ENCODE measurements at places on chromosomes 1 and 21. TPM values are rescaled to one million over a fixed set of nuclear protein-coding genes. Genes with fewer than 3 reads are reported as not detected.

DNA sequence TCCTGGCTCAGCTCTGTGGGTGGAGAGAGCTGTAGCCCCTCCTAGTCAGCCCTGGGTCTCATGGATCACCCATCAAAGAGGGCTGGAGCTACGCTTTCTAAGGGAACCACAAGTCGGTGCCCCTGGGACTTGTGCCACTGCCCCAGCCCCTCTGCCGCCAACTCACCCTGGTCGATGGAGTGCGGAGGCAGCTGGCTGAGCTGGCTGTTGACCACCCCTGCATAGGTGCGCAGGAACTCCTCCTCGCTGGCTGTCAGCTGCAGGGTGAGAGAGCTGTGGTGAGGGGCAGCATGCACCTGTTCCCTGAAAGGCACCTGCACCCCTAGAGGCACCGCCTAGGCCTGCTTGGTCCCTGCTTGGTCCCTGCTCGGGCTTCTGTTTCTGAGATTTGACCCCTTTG, 39.0 kb downstream of the CTNNBIP1 start:
- H3K27ac ChIP-seq: no peak overlapping the region
- no peaks in the 10 kb centered on the region for H3K27me3 ChIP-seq
- no peak overlapping the region for H3K4me3 ChIP-seq
- H3K36me3 ChIP-seq: peaks cover 2% of the 10 kb centered on the region
- peaks cover 2% of the 10 kb centered on the region for H3K4me1 ChIP-seq
- DNase-seq: no peak

DNA sequence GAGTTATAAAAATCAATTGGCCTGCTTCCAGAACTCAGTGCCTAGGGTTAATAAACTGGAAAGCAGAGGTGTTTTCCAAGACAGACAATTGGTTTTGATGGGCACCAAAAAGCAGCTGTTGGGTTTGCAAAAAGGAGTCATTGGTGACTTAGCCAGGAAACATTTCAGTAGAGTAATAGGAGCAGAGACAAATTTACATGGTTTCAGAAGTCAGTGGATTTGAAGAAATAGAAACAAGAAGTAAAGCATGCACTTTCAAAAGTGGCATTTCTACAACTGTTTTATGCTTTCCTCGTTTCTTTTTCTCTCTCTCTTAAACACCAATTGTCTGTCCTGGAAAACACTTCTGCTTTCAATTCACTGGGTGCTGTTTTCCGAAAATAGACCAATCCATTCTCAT, 87.8 kb downstream of the GLUL start:
- H3K4me1 ChIP-seq: no peaks in the 10 kb centered on the region
- H3K27ac ChIP-seq: no peak overlapping the region
- no peak overlapping the region for H3K4me3 ChIP-seq

- no peak for DNase-seq
- no peak overlapping the region for H3K4me3 ChIP-seq
- no peak overlapping the region for H3K27ac ChIP-seq
- peaks cover 16% of the 10 kb centered on the region for H3K36me3 ChIP-seq
These were observed 2.7 kb upstream of the HMGN2 start for GRCh38 chr1:26469558-26469957.

DNA sequence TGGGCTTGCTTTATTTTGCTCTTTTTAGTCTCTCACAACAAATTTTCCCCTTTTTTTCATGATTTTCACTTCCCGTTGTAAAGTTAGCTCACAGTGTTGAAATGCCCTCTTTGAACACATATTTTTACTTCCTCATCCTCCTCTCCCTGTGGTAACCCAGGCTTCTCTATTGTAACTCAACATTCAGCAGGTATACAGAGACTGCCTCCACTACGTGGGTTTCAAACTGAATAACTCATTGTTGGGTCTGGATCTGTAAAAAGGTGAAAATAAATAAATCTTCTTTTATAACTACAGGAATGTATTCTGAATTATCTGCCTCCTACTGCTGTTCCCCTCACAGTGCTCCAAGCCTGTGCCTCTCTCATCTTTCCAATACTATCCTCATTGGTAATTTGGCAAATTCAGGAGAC, 166.4 kb downstream of the RUNX1 start:
- H3K27me3 ChIP-seq: no peaks in the 10 kb centered on the region
- DNase-seq: no peak
- peak overlapping the region; percentile 92 for H3K27ac ChIP-seq
- H3K36me3 ChIP-seq: peaks cover 6% of the 10 kb centered on the region

GRCh38 chr1:209756615-209757445, 977 bp downstream of the TRAF3IP3 start:
- no peaks in the 10 kb centered on the region for H3K36me3 ChIP-seq
- DNase-seq: no peak
- H3K27ac ChIP-seq: no peak overlapping the region

- H3K4me1 ChIP-seq: no peaks in the 10 kb centered on the region
- no peaks in the 10 kb centered on the region for H3K36me3 ChIP-seq
- H3K4me3 ChIP-seq: no peak overlapping the region
- DNase-seq: no peak
- no peak overlapping the region for H3K27ac ChIP-seq
These were observed 95.6 kb upstream of the SNX7 start for GRCh38 chr1:98565951-98566350.

DNA sequence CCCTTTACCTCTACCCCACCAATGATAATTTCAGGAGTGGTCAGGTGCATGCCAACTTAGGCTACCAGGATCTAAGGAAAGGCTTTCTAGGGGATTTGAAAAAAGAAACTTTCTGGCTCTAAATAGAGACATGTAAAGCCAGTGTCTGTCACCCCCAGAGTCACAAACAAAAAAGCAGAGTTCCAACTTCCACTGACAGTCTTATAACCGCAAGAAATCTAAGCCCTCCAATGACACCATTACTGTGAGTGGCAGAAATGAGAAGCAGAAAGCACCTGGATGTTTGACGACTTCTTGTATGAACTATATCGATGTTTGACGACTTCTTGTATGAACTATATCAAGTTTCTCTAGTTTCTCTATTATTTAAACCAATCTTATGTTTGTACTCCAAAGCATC, 6.0 kb downstream of the DENND1B start:
- no peak overlapping the region for H3K4me3 ChIP-seq
- peaks cover 2% of the 10 kb centered on the region for H3K4me1 ChIP-seq
- H3K36me3 ChIP-seq: no peaks in the 10 kb centered on the region

DNA sequence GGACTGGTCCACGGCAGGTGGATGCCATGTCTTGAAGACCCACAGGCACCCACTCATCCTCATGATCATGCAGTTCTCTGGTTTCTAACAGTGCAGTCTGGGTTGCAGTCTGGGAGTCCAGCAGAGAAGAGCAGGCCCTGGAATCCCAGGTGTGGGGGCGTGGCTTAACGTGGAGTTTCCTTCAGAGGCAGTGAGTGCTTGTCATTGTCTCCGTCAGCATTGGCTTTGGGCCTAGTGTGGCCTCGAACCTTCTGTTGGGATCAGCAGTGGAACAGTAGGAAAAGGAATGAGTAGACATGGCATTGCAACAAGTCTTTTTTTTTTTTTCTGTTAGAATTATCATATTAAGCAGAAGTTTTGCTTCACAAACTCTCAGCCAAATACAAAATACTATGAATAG, 12.8 kb downstream of the LGALS8 start:
- H3K27ac ChIP-seq: no peak overlapping the region
- no peaks in the 10 kb centered on the region for H3K27me3 ChIP-seq
- no peak for DNase-seq
- H3K36me3 ChIP-seq: peaks cover 4% of the 10 kb centered on the region

DNA sequence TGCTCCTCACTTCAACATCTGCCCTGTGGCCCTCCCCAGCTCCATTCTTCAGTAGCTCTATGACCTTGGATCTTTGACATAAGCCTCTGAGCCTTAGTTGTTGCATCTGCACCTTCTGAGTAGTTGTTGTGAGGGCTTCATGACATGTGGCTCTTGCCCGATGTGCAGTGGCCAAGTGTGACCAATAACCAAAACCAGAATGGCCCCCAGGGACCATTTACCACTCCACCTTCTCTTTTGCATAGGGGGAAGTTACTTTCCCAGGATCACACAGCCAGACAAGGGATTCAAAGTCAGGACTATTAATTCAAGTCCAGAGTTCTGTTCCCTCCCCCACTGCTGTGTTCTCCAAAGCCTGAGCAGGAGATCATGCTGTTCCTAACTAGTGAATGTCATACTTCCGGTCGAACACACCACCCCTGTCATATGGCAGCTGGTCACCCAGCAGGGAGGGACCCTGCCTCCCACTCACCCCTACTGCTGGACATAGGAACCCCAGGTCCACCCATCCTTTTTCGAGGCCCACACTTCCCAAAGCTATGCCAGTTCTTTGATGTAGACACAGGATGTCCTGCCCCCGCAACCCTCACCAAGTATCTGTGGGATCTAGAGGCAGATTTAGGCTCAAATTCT, 4.0 kb downstream of the FGR start:
- DNase-seq: no peak
- no peaks in the 10 kb centered on the region for H3K36me3 ChIP-seq
- H3K4me1 ChIP-seq: no peaks in the 10 kb centered on the region
- H3K27me3 ChIP-seq: peaks cover 32% of the 10 kb centered on the region

DNA sequence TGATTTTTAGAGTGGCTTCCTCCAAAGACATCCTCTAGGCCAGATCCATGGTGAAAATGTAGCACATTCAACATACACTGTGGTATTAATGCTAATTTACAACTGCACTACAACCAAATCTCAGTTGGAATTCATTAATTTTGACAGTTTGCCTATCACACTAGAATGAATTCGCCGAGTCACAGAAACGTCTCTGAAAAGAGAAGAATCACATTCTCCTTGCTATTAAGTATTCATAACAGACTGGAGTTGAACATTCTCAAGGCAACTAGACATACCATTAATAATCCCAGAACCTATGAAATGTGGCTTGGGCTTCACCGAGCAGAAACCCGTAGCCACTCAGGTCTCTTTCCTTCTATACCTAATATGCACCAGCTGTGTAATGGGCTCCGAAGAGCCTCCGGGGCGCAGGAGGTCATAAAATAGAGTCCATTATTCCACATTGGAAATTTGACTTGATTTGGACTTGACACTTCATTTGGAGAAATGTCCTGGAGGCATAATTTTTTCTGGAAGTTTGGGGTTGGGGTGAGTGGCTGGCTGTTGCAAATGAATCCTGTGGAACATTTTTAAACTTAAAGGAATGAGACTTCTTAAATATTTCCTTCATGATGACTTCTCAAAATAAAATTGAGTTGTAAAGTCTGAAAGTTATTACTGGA, 117.1 kb downstream of the DSCAM start:
- H3K27me3 ChIP-seq: no peaks in the 10 kb centered on the region
- no peak overlapping the region for H3K4me3 ChIP-seq
- H3K36me3 ChIP-seq: no peaks in the 10 kb centered on the region
- H3K4me1 ChIP-seq: no peaks in the 10 kb centered on the region
- no peak for DNase-seq

DNA sequence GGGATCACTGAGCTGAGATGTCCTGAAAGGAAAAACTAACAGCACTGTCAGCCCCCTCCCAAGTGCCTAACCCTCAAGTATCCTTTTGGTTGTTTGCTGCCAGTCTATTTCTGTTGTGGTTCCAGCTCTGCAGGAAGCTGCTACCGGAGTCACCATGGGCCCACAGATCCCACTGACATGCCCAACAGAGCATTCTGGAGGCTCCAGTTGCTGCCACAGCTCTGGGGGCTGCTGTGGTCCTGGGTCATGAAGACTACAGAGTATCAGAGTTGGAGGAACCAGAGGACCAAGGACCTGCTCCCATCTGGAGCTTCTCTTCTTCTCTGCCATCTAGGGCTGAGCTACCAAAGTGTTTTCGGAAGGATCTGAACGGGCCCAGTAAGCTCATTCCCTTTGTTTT, 910 bp downstream of the LCE3A start:
- no peaks in the 10 kb centered on the region for H3K36me3 ChIP-seq
- DNase-seq: no peak
- no peaks in the 10 kb centered on the region for H3K27me3 ChIP-seq
- H3K27ac ChIP-seq: no peak overlapping the region

GRCh38 chr1:115705085-115705951, 63.2 kb downstream of the CASQ2 start:
- no peak overlapping the region for H3K27ac ChIP-seq
- H3K27me3 ChIP-seq: peaks cover 11% of the 10 kb centered on the region
- DNase-seq: no peak
- H3K4me1 ChIP-seq: no peaks in the 10 kb centered on the region

- DNase-seq: peak; percentile 51
- no peaks in the 10 kb centered on the region for H3K27me3 ChIP-seq
- H3K4me3 ChIP-seq: no peak overlapping the region
These were observed 23.6 kb upstream of the APOBEC4 start for GRCh38 chr1:183676586-183677189.

GRCh38 chr1:192858456-192858855, 49.6 kb downstream of the RGS2 start:
- no peak overlapping the region for H3K4me3 ChIP-seq
- H3K27me3 ChIP-seq: no peaks in the 10 kb centered on the region
- no peak for DNase-seq
- no peaks in the 10 kb centered on the region for H3K4me1 ChIP-seq
- no peak overlapping the region for H3K27ac ChIP-seq

DNA sequence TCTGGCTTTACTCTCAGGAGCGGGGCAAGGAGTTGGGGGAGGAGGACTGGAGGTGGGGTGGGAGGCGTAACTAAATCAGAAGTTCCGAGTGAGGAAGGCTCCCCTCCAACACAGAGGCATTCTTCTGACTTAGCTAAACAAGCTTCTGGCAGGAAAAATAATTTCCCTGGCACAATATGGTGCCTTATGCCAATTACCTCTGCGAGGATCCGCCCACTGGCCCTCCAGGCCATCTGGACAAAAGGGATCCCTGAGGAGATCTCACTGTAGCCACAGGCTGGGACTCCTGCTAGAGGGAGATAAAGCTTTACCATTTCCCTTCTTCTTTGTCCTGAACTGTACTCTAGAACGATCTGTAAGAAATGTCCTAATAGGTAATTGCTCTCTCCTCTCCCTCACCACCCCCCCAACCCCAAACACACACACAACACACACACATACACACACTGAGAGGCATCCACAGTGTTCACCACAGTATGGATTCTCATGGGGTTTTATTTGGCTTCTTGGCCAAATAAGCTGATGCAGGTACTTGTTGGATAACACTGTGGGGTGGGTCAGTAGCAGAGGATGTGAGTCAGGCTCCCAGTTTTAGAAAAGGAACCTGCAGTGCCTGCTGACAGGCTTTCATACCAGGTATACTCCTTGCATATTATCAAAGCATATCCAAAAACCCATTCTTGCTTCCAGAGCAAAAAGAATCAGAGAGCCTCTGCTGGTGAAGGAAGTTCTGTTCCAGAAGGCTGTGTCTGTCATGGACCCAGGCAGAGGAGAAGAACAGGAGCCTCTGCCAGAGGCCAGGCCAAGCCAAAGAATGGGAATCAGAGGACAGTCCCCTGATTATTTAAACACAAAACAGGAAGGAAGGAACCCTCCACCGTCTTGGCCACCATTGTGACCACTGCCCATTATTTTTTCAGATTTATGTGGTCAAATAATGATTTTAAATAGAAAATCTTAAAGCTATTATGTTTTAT, 169.1 kb downstream of the C1orf21 start:
- no peaks in the 10 kb centered on the region for H3K36me3 ChIP-seq
- no peak overlapping the region for H3K4me3 ChIP-seq
- H3K27me3 ChIP-seq: no peaks in the 10 kb centered on the region
- DNase-seq: no peak

- H3K4me3 ChIP-seq: no peak overlapping the region
- no peaks in the 10 kb centered on the region for H3K36me3 ChIP-seq
- peak; percentile 96 for DNase-seq
- H3K4me1 ChIP-seq: peaks cover 12% of the 10 kb centered on the region
These were observed 121.2 kb downstream of the EPHB2 start for GRCh38 chr1:22831729-22832413.

The AUNIP gene
- total RNA-seq: 0.33 TPM

The SLAMF6 gene
- total RNA-seq: not detected

The CHIA gene
- total RNA-seq: not detected

The OR10J1 gene
- total RNA-seq: not detected

The CLDN14 gene
- not detected for total RNA-seq

The PRR9 gene
- total RNA-seq: not detected

The AVPR1B gene
- not detected for total RNA-seq

The SPRR3 gene
- total RNA-seq: not detected

The NBPF10 gene
- 5.1 TPM for total RNA-seq

The CTSE gene
- total RNA-seq: not detected

The SPATA45 gene
- total RNA-seq: 0.51 TPM

The ZYG11B gene
- 50.7 TPM for total RNA-seq
